ENCODE measurements at places on chromosomes 5 and 9.

DNA sequence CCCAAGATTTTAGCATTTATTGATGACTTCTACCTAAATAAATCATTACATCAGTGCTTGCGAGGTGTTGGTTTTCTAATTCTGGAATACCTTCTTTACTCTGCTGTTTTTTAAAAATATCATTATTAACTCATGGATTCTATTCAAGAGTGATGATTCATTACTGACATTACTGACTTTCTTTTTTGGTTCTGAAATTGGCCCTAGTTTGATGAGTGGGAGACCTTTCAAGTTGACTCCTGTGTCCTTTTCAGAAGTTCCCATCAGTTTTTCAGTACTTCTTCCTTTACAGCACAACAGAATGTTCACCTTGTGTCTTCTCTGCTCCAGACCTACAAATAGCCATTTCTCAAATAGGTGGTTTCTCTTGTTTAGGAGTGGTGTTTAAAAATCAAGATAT, 114.1 kb downstream of the PCSK5 start:
- no peak for DNase-seq

GRCh38 chr9:111030492-111030891, 7.8 kb downstream of the LPAR1 start:
- no peak for DNase-seq

DNA sequence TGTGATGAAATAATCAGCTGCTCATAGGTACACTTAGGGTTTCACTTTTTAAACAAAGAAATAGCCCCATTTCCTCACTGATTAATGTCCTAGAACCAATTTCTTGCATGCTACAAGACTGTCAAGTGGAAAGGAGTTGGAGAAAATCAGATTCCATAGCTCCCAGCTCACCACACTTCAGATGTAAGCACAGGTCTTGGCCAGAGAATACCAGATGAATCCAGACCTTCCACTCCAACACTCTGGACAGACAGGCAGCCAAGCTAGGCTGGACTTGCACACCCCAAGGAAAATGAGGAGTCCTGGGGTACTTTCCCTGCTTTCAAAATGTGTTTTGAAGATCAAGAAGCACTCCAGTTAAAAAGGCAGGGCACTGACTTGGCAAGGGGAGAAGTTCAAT, 68.5 kb downstream of the KLHL3 start:
- no peak for DNase-seq

DNA sequence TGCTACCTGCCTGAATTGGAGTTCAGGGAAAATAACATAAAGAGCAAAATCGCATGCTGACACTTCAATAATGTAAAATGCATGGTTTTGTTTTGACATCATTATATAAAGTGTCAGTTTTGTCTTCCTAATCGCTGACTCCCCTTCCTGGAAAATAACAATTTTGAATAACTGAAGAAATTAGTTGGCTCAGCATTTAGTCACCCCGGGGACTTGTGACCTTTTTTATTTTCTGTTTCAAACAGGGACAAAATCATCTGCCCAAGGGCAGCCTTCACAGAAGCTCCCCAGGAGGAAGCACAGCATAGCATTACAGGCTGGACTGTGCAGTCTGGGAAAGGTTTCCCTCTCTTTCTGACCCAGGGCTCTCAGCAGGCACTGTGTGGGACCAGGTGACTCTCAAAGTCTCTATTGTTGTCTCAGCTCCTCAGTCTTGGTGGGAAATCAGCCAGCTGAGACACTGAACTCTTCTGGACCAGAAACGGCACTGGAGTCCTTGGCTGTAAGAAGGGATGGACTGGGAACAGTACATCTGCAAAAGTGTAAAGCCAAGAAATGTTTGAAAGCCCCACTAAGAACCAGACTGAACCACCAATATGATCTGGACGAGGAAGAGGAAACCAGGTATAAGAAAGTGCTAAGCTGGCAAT, 671.3 kb upstream of the KLF4 start:
- DNase-seq: no peak

DNA sequence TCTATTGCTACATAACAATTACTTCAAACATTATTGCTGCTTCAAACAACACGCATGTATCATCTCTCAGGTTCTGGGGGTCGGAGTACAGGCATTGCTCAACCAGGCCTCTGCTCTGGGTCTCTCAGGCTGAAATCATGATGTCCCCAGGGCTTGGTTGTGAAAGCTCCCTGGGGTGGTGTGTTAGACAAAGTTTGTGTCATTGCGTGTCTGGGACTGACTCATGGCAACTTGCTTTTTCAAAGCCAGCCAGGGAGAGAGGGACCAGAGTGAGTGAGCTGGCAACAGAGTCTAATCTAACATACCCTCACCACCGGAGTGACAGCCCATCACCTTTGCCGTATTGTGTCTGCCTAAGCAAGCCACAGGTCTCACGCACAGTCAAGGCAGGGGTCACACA, 259.2 kb upstream of the NFIL3 start:
- no peak for DNase-seq

DNA sequence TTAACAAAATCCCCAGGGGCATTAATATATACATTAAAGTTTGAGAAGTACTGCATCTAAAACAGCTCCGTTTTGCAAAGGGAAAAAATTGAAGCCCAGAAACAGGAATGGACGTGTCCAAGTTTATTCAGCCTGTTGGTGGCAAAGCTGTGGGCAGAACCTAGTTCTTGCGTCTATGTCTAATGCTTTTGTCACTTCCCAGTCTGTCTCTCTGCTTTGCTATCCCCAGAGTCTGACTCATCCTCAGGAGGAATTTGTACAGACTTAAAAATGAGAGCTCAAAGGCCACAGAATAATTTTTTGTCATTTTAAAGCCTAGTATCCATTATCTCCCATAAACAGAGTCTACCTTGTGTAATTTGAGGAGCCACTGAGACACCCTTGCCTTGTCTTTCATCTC, 330.9 kb upstream of the GRIA1 start:
- DNase-seq: no peak

DNA sequence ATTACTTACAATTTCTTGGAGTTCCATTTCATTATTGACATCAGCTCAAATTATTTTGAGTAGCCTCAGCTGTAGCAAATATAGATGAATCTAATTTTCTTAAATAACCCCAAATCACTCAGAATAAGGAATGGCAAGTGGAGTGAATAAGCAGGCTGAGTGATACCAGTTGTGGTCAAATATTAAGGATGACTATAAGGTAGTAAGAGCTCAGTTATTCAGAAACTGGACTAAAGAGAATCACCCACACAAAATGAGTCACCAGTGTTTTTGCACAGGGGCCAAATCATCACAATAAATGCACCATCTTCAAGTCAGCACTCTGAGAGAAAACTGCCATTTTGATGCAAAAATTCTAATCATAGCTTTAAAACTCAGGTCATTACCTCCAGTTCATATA, 128.9 kb upstream of the TARS1 start:
- DNase-seq: no peak

DNA sequence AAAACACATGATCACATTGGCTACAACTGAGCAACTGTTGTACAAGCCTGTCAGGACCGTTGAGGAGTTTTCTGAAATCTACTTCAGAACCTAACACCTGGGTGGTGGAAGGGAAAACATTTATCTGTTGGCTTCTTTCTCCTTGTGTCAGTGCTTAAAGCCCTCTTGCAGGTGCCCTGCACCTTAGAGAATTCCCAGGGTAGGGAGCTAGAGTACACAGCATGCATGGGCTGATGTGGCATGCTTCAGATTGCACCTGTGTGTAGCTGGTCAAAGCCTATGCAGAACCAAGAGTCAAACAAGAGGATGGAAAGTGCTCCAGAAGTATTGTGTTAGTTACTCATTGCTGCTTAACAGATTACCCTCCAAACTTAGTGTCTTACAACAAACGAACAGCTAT, 33.6 kb upstream of the ZBED3 start:
- DNase-seq: no peak

GRCh38 chr5:78547731-78548615, 100.6 kb downstream of the LHFPL2 start:
- DNase-seq: no peak

DNA sequence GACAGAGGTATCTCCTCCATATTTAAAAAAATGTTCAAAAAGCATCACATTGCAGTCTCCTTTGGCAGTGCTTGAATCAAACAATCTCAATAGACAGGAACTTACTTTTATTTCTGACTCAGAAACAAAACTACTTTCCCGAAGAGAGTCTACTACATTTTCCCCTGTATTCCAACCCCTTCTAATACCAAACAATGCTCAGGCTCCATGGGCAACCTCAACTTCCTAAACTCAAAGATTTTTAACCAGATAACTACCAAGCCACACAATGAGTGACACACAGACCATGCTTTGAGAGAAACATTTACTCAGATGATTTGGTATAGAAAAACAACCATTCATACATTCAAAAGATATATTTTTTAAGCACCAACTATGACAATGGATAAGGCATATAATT, 70.5 kb downstream of the APBA1 start:
- DNase-seq: no peak

- DNase-seq: no peak
These were observed 586.3 kb downstream of the PTPRD start for GRCh38 chr9:10026443-10026984.

GRCh38 chr5:141465351-141465750, 10.4 kb upstream of the PCDHGC3 start:
- DNase-seq: no peak

DNA sequence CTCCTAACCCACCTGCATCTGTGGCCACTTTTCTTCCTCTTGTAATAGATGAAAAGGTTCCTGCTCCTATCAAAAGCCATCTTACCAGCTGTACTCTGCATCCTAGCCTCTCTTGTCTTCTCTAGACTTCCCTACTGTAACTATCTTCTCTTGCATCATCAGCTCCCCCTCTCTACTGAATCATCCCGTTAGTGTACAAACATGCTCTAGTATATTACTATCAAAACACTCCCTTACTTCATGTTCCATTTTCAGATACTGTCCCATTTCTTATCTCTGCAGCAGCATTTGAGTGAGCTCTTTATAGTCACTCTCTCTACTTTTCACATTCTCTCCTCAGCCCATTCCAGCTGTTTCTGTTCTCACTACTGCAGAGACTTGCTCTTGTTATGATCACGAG, 2.8 kb downstream of the SRA1 start:
- no peak for DNase-seq

DNA sequence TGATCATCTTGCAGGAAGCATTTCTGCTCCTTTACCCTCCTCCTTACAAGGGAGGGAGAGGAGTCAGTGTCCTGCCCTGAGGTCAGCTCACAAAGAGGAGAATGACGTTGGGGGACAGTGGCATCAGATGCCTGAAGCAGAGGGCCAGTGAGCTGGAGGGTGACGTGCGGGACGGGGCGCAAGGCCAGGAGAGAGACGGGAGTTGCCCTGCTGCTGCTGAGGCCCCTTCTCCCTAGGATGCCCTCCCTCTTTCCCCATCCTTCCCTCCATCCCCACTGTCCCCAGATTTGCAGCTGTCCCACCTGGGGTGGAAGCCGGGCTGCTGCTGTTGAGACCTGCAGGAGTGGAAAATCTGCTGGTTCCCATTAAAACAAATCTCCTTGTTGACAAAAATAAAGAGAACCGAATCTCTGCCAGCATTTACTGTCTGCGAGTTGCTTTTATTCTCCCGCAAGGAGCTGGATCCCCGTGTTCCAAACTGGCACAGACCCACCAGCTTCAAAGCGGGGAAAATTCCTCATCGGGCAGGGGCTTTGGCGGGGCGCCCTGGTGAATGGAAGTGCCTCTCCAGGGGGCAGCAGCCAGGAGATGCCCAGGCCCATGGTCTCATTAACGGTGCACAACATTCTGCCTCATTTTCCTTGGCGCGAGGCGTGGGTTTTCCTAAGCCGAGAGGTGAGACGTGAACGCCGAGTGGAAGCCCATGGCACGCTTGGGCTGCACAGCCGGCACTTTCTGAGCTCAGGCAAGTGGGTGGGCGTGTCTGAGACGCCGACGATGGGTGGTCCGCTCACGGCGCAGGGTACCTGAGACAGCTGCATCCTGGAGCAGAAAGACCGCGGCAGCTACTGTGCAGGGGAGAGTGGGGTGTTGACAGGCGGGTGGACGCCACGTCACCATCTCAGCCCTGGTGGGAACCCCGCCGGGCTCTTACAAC, 13.9 kb upstream of the COL5A1 start:
- no peak for DNase-seq

Data from stimulated activated CD8-positive, alpha-beta memory T cell treated with anti-CD3 and anti-CD28 coated beads, Interleukin-4, amount 100 ng/mL, for 4 hours (primary cell).